ENCODE measurements at places on chromosomes 3 and 15. TPM values are rescaled to one million over a fixed set of nuclear protein-coding genes. Genes with fewer than 3 reads are reported as not detected.

DNA sequence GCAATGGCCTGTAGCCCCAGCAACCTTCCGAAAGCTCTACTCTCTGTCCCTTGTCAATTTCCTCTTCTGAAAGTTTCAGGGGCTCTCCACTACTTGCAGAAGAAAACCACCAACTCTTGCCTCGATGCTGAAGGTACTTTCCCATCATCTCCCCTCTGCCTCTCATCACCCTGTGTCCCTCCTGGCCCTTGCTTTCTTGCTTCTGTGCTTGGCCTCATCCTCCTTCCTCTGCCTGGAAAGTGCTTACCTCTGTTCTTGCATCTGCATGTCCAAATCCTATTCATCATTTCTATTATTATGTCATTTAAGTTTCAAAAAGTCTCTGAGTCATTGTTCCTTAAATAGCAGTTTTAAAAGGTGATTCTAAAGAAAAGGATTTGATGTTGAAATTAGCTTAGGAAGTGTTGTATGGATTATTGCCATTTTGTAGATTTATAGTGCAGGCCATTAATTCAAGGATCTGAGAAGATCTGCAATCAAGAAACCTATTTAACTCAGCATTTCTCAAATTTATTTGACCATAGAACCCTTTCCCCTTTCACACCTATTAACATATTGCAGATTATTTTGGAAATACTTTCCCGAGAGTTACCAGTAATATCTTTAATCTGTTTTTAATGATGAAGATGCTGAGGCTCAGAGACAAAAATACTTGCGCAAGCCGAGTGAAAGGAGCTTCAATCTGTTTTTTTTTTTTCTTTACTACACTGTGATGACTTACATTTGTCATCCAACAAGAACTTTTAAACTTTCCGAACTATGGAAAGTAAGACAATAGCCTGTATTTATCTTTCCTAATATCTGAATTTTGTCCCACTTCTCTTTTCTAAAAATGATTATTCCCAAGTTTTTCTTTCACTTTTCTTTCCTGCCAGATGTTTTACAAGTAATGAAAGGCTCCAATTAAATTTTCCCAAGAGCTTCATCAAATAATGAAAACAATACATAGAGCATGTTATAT lies 22.3 kb upstream of the CFAP161 start:
- no peak for DNase-seq

GRCh38 chr3:118525077-118525476 lies 509.6 kb downstream of the IGSF11 start:
- DNase-seq: no peak

GRCh38 chr15:64235552-64235951 lies 72.7 kb upstream of the PPIB start:
- no peak for DNase-seq

DNA sequence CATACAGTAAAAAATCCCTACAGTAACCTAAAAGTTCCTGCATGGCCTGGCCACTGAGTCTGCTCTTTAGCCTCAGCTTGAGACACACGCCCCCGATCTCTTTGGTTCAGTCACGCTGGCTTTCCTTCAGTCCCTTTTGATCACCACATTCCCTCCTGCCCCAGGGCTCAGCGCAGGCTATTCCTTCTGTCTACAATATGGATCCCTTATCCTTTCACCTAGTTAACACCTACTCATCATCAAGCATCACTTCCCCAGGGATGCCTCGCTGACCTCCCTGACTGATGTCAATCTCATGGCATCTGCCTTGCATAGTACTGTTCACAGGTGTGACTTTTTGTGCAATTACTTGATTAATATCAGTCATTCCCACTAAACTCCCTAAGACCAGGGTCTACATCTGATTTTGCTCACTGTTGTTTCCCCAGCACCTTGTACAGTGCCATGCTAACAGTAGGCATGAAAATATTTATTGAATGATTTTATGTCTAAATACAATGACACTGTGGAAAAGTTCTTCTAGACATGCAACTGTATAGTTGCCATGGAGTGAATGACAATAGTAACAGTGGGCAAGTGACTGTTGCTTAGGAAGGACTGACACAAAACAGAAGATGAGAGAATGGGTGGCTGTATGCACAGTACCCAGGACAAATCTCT lies at the start of gene SNTN:
Gene SNTN (plus strand): TSS at position 610 of the 660 bp plus-strand sequence. CDS start 13 bp downstream, at position 623.
- DNase-seq: no peak

DNA sequence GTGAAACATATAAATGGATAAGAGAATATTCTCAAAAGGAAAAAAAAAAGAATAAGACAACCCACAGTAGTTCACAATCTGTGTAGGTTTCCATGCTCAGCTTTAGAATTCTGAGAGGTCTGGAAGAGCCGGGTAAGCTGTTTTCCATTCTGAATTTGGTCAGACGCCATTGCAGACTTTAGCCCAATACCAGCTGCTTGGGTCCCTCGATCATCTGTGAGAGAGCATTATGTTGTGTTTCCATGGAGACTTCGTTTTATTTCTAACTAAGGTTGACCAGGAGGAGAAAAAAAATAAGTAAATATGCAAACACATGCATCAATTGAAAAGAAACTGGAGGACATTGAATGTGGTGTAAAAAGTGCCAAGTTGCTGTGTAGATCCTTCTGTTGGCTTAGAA lies 25.5 kb downstream of the KCNAB1 start:
- DNase-seq: no peak

DNA sequence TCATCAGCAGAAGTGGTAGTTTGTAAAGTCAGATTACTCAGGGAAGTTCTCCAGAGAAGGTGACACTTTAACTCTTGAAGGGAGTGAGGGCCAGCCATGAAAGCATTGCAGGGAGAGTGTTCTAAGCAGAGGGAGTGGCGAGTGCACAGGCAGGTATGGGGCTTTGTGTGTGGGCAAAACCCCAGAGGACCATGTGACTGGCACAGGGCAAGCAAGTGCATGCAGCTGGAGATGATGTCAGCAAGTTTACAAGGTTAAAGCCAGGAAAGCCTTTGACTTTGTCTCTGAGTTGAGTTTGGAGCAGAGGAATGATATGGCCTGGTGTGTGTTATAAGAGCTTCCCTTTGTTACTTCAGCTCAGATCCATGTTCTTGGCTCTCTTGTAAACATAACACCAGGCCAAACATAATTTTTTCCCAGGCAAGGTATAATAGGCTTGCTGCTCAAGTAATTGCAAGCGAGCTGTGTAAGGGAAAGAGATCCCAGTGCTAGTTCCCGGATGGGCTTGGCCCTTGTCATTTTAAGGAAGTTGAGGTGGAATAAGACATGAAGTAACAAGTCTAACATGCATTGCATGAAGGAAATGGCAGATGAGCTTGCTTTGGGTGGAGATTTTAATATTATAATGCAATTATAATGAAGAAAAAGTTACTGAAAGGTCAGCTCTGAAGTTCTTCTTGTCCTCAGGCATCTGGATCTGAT lies 341.1 kb upstream of the LRRC3B start:
- DNase-seq: no peak

- DNase-seq: peak; percentile 90
These were observed at the start of gene SMAD3 for GRCh38 chr15:67065531-67066005. SMAD3 (plus strand) TSS chr15:67065602; CDS start chr15:67066155, 553 bp downstream.

DNA sequence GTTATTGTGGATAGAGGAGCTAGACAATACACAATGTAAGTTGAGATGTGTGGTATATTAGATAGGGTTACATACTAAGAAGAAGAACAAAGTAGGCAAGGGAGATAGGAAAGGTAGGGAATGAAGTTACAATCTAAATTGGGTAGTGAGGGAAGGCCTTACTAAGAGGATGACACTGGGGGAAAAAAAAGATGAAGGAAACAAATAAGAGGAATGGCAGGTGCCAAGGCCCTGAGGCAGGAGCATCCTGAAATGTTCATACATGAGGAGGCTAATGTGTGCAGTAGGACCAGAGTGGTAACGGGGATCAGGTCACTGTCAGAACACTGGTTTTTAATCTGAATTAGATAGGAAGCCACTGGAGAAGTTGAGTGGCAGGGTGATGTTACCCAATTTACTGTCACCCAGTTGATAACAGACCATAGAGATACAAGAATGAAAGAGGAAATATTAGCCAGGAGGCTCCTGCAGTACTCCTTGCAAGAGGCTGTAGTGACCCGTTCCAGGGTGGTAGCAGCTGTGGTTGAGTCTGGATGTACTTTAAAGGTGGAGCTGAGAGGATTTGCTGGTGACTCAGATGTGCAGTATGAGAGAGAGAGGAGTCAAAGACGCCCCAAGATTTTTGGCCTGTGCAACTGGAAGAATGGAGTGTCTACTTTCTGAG lies 14.4 kb downstream of the RTP1 start:
- DNase-seq: no peak

DNA sequence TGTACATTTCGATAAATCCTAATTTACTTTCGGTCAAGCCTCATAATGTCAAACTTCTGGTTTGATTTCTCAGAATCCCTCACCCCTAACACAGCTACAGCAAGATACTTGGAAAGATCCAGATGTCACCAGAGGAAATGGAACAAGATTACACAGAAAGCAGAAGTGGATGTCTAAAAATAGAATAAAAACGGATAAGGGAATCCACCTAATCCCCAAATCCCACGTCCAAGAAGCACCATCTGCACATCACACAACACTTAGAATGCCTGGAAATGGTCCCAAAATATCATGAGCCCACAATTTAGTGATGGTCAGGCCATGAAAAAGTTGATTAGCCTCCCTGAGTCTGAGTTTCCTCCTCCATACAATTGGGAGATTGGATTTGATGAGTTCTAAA lies 61.7 kb downstream of the AGTR1 start:
- no peak for DNase-seq

- DNase-seq: no peak
These were observed 278.9 kb upstream of the NR2F2 start for GRCh38 chr15:96051598-96051997.

GRCh38 chr3:18672561-18672960 lies 247.4 kb upstream of the SATB1 start:
- DNase-seq: no peak

GRCh38 chr15:34436956-34437442 lies 609 bp downstream of the GOLGA8A start:
- DNase-seq: peak; percentile 75

GRCh38 chr15:66907826-66908743 lies 157.3 kb upstream of the SMAD3 start:
- no peak for DNase-seq

GRCh38 chr3:133159498-133160475 lies 121.6 kb downstream of the TMEM108 start:
- no peak for DNase-seq

- DNase-seq: no peak
These were observed 39.1 kb downstream of the SYNM start for GRCh38 chr15:99143655-99144610.

GRCh38 chr3:108029466-108029865 lies 61.4 kb downstream of the CD47 start:
- no peak for DNase-seq

GRCh38 chr3:197345390-197345789 lies 47.0 kb upstream of the DLG1 start:
- no peak for DNase-seq

- DNase-seq: no peak
These were observed 199.7 kb downstream of the TNIK start for GRCh38 chr3:171260466-171260865.

DNA sequence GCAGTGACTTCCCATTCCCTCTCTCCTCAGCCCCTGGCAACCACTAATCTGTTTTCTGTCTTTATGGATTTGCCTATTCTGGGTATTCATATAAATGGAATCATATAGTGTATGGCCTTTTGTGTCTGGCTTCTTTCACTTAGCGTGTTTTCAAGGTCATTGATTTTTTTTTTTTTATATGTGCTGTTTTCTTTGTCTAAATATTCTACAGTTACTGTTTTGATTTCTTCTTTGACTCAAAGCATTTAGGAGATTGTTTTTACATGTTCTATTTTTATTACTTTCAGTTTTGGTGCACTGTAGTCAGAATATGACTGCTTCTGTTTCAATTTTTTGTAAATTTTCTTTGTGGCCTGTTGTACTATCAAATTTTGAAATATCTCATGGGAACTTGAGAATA lies 71.9 kb upstream of the RNU6-1 start:
- no peak for DNase-seq

- no peak for DNase-seq
These were observed 255.7 kb downstream of the MBNL1 start for GRCh38 chr3:152524198-152525140.

- no peak for DNase-seq
These were observed 306.5 kb downstream of the RBMS3 start for GRCh38 chr3:29587340-29587739.

DNA sequence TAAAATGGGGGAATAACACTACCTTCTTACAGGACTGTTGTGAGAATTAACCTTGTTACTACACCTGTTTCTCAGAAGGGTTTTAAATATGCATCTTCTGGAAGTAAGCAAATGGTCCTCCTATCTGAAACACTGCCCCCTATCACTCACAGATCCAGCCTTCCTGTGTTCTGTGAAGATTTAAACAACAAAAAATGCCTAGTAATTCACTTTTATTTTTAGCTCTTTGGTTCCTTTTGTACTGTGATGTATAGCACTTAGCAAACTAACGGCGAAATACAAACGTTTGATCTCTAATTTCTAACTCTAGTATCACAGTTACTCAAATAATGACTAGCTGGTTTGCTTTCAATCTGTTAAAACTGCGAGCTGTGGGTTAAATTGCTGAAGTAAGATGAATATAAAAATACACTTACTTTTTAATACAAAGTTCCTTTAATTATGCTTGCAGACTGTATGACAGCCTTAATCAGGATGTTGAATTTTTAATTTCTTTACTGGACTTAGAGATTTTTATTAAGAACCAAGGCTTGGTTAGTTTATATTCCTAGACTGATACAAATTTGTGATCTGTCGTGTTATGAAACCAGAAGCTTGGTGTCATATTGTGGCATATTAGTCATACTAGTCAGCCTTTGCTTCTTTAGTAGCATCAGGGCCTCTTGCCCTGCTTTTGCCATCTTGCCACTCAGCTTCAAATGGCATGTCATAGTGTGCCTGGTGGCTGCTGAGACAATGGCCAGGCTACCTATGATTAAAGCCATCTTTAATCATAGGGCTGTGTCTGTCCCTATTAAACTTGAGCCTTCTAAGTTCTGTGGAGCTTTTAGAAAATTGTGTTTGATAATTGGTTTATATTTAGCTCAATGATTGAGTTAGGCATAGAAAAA lies 9.2 kb downstream of the EIF3J start:
- DNase-seq: no peak

- peak; percentile 74 for DNase-seq
These were observed at the start of gene CHD2 for GRCh38 chr15:92899948-92900730. CHD2 (plus strand) TSS chr15:92900324; CDS start chr15:92901238, 914 bp downstream.

DNA sequence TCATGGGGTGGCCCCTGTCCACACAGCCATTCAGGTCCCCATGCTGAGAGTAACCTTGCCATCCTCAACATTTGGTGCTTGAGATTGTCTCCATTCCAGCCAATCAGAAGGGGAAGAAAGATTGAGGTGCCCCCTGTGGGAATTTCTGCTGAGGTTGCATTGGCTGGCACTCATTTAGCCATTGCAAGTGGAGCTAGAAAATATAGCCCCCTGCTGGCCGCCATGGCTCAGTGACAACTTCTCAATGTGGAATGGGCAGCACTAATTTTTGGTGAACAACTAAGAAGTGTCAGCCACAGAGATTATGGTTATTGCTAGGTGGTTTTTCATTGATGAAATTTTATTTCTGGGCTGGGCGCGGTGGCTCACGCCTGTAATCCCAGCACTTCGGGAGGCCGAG lies 22.0 kb downstream of the COL6A6 start:
- no peak for DNase-seq

The SYNPR gene
- 2.3 TPM for total RNA-seq

The LYZL4 gene
- not detected for total RNA-seq

The NIT2 gene
- total RNA-seq: 34.5 TPM

The ZXDC gene
- total RNA-seq: 29.0 TPM

The RARB gene
- total RNA-seq: 28.2 TPM

The FHIT gene
- 6.9 TPM for total RNA-seq

The MYRIP gene
- 0.53 TPM for total RNA-seq

The AGBL1 gene
- 0.07 TPM for total RNA-seq
